ENCODE measurements at places on chromosomes 3 and 15.

GRCh38 chr3:72338082-72338941 is 509.9 kb downstream of the SHQ1 start:
- DNase-seq, result no peak

DNA sequence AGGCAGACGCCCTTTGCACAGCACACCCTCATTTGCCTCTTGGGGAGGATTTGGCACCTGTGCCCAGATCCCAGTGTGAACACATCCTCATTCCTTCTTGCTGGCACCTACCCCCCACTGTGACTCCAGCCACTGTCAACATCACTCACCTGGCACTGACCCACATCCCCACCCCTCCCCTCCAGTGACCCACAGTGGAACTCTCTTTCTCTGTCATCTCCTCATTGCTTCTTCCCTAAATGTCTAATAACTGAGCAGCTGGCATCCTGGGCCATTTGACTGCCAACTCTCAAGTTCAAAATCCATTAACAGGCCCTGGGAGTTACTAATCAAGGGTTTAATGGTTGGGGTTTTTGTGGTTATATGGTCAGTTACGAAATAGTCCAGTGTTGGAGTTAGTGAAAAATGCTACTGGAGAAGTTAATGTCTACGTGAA is 14.4 kb downstream of the SNAPC5 start:
- DNase-seq, result no peak

GRCh38 chr3:154901278-154901677 is 178.8 kb upstream of the MME start:
- no peak for DNase-seq

DNA sequence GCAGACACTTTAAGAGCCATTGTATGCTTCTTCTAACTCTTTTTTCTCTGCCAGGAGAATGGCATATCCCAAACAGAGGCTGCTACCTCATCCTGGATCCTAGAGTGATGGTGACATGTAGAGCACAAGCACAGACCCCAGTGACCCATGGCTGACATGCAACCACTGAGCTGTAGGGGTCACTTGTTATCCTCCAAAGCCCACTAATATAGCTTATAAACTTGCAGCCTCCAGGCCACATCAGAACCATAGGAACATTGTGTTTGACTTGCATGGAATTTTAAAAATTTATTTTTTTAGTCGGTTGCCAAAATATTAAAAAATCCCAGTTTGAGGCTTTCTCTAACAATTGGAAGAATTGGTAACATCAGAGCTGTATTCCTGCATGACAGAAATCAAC is 283.0 kb upstream of the WNT5A start:
- DNase-seq, result no peak

DNA sequence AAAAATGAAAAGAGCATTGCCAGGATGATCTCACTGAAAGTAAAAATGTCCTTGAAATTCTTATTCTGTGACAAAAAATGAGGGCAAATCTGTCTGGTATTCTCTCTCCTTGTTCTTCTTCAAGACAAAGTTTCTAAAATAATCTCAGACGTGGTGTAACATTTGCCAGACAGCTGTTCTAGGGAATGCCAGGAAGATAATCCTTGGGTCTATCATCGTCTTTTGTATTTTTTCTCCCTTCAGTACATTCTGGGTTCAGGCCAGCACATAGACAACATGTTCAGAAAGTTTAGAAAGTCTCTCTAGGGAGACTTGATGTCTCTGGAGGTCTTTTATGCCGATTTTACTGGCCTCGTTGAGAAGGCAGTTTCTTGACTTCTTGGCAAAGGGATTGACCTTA is 121.2 kb upstream of the HES1 start:
- DNase-seq, result no peak

GRCh38 chr3:128296469-128297251 is 143.4 kb downstream of the EEFSEC start:
- peak; percentile 72 for DNase-seq

DNA sequence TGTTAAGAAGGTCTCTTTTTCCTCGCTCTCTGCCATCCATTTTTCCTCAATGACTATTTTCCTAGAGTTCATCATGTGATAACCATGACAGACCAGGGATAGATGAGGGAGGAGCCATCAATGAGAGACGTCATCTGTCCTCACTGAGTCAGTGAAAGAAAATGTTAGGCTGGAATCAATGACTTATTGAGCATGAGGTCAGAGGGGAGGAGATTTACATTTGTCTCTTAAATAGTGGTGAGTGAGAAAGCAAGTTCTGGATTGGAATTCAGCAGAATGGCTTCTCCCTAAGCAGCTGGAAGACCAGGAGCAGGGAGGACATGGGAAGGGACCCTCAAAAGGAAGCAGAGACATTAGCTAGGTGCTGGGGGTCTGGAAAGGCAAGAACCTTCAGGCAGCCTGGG is 28.2 kb upstream of the USP3 start:
- DNase-seq, result no peak

DNA sequence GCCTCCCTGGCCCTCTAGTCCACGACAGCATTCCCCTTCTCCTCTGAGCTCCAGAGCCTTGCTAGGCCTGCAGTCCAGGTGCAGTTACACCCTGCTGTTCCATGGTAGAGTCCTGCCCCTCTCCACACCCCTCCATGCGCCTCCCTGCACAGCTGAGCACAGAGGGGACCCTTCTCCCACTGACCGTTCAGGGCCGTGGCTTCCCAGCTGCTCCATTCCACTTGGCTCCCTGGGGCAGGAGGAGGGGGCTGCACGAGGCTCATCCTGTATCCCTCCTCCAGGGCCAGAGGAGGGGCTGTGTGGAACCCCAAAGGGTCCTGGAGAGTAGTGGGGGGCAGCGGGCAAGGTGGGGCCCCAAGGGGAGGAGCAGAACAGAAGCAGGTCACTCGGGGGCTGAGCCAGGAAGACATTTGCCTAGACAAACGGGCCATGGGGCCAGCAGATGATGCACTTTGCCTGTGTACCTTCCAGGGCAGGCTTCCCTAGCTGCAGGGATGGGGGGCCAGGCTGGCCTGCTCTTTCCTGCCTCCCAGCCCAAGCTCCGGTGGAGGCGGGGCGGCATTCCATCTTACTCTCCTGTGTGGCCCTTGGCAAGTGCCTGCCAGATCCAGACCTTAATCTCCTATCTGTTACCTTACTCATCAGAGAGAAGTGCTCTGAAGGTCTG is 20.7 kb upstream of the GOLGA6C start:
- DNase-seq, result no peak

GRCh38 chr3:14506626-14507304 is 33.4 kb downstream of the GRIP2 start:
- peak; percentile 3 for DNase-seq

DNA sequence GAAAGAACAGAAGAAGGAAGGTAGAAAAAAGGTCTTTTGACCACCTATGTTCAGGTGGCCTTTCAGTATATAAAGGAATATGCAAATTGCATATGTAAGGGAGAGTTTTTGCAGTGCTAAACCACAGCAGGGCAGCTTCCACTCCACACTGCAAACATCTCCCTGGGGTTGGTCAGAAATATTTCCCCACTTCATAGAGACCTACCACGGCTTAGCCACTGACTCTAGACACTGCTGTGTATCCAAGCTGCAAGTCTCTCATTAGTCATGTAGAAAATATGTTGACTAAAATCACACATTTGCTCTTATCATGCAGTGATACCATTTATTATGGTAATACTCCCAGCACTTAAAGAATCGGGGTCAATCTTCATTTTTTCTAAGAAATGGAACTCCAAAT is 214.9 kb upstream of the NR2F2 start:
- no peak for DNase-seq

GRCh38 chr3:43870120-43870519 is 179.4 kb downstream of the ABHD5 start:
- DNase-seq, result no peak

DNA sequence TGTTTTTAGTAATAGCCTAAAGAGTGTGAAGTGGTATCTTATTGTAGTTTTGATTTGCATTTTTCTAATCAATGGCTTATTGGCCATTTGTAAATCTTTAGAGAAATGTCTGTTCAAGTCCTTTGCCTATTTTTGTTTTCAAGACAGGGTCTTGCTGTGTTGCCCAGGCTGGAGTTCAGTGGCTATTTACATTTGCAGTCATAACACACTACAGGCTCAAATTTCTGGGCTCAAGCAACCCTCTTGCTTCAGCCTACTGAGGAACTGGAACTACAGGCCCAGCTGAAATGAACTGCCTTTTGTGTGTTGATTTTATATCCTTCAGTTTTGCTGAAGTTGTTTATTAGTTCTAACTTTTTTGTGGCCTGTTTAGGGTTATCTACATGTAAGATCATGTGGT is 27.9 kb downstream of the BSN start:
- no peak for DNase-seq

DNA sequence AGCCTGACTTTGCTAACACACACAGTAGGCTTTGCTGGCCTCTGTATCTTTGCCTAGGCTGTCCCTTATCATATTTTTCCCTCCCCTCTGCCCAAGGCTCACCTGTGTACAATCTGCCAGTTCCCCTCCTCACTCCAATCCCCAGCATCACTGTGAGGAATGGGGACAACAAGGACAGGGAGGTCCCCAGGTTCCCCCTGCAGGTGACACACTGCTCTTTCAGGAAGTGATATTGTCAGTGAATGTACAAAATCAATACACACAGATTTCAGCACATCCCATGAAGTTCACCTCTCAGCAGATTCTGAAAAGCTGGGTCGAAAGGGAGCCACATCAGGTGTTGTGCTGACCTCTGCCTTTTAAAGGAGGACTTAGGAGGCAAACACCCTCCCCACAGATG is 177.5 kb downstream of the RAB11A start:
- no peak for DNase-seq

- DNase-seq, result no peak
These were observed 25.2 kb downstream of the PIGB start for GRCh38 chr15:55344206-55344605.

- no peak for DNase-seq
These were observed 59.7 kb downstream of the ATP8B4 start for GRCh38 chr15:50059203-50059772.

- no peak for DNase-seq
These were observed 15.2 kb downstream of the LDHAL6B start for GRCh38 chr15:59221511-59222505.

GRCh38 chr15:78453447-78453846 is 15.4 kb downstream of the IREB2 start:
- DNase-seq, result no peak

GRCh38 chr15:87881026-87881425 is 375.5 kb downstream of the NTRK3 start:
- DNase-seq, result no peak

- DNase-seq, result no peak
These were observed 50.6 kb downstream of the HEG1 start for GRCh38 chr3:125005222-125005621.

GRCh38 chr3:72116226-72116625 is 331.3 kb upstream of the PROK2 start:
- DNase-seq, result no peak

DNA sequence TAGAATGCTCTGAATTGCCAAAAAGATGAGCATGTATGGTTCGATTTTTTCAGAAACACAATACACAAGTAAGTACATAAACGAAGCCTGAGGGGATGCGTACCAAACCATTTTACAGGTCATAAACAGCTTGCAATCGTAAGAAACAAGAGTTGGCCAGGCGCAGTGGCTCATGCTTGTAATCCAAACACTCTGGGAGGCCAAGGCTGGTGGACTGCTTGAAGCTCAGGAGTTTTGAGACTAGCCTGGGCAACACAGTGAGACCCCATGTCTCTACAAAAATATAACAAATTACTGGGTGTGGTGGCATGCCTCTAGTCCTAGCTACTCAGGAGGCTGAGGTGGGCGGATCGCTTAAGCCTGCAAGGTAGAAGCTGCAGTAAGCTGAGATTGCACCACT is 13.4 kb downstream of the TRA2B start:
- DNase-seq, result no peak

DNA sequence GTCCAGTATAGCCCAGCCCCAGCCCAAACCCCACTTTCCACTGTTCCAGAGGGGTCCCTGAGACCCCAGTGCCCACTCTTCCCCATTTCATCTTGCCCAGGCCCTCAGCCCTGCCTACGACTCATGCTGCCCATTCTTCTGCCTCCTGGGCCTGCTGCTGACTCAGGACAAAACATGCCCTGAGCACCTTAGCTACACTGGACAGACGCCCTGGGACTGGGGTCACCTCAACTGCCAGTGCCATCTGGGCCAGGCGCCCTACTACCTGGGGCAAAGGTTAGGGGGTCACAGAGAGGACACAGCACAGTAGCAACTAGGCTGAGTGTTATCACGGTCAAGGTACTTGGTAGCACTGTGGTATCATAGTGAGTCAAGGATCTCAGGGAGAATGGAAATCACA is 2.6 kb upstream of the LAMB2 start:
- no peak for DNase-seq

DNA sequence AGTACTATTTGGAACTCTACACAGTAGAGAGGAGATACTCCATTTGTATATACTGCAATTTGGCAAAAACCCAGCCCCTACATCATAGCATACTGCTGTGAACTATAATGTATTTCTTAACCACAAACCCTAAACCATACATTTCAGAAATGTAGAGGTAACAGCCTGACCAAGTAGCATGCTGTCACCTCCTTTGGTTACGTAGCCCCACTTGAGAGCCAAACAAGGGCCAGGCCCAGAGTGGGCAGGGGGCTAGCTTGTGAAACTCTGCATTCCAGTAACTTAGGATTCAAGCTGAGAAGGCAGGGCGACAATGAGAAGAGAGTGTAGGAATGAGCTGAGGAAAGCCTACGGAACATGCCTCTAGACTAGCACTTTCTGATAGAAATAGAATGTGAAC is 135.8 kb downstream of the GREM1 start:
- no peak for DNase-seq

- DNase-seq, result peak; percentile 44
These were observed 31.2 kb upstream of the ALDH1L1 start for GRCh38 chr3:126211569-126211968.

DNA sequence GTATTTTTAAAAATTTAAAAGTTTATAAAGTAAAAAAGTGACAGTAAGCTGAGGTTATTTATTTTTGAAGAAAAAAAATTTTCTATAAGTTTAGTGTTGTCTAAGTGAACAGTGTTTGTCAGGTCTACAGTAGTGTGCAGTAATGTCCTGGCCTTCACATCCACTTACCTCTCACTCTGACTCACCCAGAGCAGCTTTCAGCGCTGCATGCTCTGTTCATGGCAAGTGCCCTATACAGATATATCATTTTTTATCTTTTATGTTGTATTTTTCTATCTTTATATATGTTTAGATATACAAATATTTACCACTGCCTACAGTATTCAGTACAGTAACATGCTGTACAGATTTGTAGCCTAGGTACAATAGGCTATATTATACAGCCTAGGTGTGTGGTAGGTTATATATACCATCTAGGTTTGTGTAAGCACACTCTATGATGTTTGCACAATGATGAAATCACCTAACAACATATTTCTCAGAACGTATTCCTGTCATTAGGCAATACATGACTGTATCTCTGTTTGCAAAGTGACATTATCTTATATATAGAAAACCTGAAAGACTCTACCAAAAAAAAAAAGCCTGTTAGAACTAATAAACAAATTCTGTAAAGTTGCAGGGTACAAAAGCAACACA is 75.9 kb upstream of the TMC3 start:
- DNase-seq, result no peak
